ENCODE measurements at places on chromosomes 7 and 10. TPM values are rescaled to one million over a fixed set of nuclear protein-coding genes. Genes with fewer than 3 reads are reported as not detected.

- H3K4me1 ChIP-seq, result peaks cover 11% of the 10 kb centered on the region
- DNase-seq, result no peak
- H3K36me3 ChIP-seq, result peaks cover 80% of the 10 kb centered on the region
These were observed 24.3 kb upstream of the FRAT2 start for GRCh38 chr10:97358781-97359180.

DNA sequence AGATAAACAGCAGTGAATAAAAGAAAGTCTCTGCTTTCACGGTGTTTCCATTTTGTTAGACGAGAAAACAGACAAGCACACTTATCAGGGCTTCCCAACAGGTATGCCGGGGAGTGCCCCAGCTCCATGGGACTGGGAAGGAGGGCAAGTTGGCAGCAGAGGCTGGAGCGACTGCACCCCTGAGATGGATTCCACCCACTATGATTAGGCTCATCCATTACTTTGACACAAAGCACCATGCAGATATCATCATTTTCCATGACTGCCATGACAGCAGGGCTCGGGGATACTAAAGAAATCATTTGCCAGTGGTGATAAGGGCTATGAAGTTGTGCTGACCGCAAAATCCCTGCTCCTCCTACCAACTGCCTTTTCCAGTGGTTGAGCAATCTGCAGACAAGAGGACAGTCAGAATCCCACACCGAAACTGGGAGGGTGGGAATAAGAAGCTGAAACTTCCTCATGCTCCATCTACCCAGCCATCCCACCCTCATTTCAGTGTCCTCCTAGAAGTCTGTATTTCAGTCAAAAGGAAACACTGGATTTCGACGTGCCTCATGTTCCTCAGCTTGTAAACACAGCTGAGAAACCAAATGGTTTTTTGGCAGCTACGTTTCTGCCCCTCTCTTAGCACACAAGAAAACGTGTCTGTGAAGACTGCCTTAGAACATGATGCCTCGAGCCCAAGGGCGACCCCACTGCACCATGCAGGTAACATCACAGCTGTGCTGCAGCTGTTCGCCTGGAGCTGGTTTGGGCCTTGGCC lies 15.5 kb downstream of the CREB3L2 start:
- DNase-seq, result peak; percentile 66
- peaks cover 100% of the 10 kb centered on the region for H3K4me1 ChIP-seq
- peak overlapping the region; percentile 99 for H3K27ac ChIP-seq
- H3K27me3 ChIP-seq, result no peaks in the 10 kb centered on the region
- H3K36me3 ChIP-seq, result no peaks in the 10 kb centered on the region

The STEAP2 gene
- 61.5 TPM for total RNA-seq

The KIF11 gene
- 0.22 TPM for total RNA-seq

The BMPER gene
- total RNA-seq, result 33.3 TPM

DNA sequence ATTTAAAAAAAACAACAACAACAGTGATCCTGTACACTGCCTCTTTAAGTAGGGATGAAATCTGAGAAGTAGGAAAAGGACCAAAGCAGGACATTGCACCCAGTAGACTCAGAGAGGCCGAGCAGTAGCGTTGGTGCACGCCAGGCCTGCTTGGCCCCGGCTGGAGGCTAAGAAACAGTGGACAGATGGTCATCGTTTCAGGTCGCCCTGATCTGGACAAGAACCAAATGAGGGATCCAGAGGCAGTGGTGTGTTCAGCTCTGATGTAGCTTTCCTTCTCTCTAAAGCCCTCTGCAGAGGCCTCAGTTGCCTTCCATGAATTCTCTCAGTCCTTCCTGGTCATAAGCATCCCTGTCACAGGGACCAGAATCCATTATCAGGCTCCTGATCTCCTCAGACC lies 142.2 kb upstream of the CDCA7L start:
- no peaks in the 10 kb centered on the region for H3K36me3 ChIP-seq
- H3K4me1 ChIP-seq, result peaks cover 15% of the 10 kb centered on the region
- DNase-seq, result no peak
- no peak overlapping the region for H3K27ac ChIP-seq
- H3K27me3 ChIP-seq, result no peaks in the 10 kb centered on the region
- H3K4me3 ChIP-seq, result no peak overlapping the region

GRCh38 chr7:45574416-45574668 lies 174 bp downstream of the ADCY1 start:
- no peaks in the 10 kb centered on the region for H3K36me3 ChIP-seq
- no peaks in the 10 kb centered on the region for H3K27me3 ChIP-seq
- H3K27ac ChIP-seq, result no peak overlapping the region
- peaks cover 25% of the 10 kb centered on the region for H3K4me1 ChIP-seq

The PFKFB3 gene
- 120 TPM for total RNA-seq

DNA sequence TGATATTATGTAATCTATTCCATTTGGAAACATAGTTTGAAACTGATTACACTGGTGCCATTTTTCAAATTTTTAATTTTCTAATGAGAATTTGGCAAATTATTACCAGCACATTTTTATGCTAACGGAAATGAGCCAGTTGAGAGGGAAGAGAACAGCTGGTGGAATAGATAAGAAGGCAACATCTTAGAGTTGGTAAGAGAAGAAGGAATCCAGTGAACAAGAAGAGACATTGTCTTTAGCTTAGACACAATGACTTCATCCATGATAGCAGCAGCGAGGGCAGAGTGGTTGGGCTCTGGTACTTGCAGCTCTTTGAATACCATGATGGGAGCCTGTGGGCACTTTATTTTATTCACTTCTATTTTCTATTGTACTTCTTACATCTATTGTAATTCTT lies 89.6 kb downstream of the CHRM2 start:
- H3K27ac ChIP-seq, result no peak overlapping the region
- H3K4me3 ChIP-seq, result no peak overlapping the region
- no peaks in the 10 kb centered on the region for H3K27me3 ChIP-seq
- H3K4me1 ChIP-seq, result no peaks in the 10 kb centered on the region
- no peak for DNase-seq

GRCh38 chr10:110216942-110217661 lies 9.7 kb downstream of the MXI1 start:
- H3K27ac ChIP-seq, result no peak overlapping the region
- peaks cover 35% of the 10 kb centered on the region for H3K4me1 ChIP-seq
- H3K4me3 ChIP-seq, result no peak overlapping the region
- H3K36me3 ChIP-seq, result no peaks in the 10 kb centered on the region

The CLDN15 gene
- 26.0 TPM for total RNA-seq

The RTKN2 gene
- 0.30 TPM for total RNA-seq
